ENCODE measurements at places on chromosomes 7 and 10.

DNA sequence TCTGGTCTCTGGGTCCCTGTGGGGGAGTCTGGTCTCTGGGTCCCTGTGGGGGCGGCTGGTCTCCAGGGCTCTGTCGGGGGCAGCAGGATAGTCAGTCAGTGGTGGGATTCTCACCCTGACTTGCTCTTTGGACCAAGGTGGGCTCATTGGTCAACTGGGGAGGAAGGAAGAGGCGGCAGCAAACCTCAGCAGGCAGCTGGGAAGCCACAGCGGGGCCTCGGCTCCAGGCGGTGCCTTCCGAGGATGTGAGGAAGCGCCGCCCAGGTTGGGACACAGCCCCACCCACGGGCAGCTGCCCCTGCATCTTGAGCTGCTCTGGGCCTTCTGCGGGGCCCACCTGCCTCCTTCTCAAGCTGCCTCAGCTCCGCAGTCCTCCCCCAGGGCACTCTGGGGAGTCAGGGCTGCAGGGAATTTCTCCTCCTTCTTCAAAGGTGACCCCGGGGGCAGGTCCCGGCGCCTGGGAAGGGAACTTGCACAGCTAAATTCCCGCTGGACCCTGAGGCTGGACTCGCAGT lies 20.4 kb upstream of the KNDC1 start:
- H3K27ac ChIP-seq, result no peak overlapping the region
- no peaks in the 10 kb centered on the region for H3K4me1 ChIP-seq
- DNase-seq, result no peak
- no peaks in the 10 kb centered on the region for H3K36me3 ChIP-seq
- H3K27me3 ChIP-seq, result peaks cover 36% of the 10 kb centered on the region
- H3K4me3 ChIP-seq, result no peak overlapping the region

- no peak for DNase-seq
- H3K4me3 ChIP-seq, result no peak overlapping the region
- H3K27me3 ChIP-seq, result no peaks in the 10 kb centered on the region
- no peak overlapping the region for H3K27ac ChIP-seq
- peaks cover 32% of the 10 kb centered on the region for H3K4me1 ChIP-seq
- H3K36me3 ChIP-seq, result no peaks in the 10 kb centered on the region
Observed at GRCh38 chr10:59908808-59909143, 2.4 kb upstream of the CCDC6 start.

DNA sequence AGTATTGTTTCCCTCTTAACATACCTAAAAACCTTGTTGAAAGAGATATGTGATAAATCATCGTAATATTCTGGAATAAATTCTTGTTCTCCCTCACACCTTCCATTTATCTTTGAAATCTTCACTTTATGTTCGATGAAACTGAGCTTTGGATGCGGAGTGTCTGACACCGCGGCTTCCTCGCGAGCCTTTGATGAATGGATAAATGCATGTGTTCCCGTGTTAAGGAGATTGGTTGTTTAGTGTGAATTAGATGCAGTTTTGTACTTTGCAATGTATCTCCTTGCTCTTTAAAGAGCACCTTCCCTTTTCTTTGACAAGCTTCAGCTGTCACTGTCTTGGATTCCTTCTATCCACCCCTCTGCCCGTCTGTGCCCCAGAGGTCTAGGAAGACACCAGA lies 138.1 kb downstream of the DOCK1 start:
- no peak overlapping the region for H3K4me3 ChIP-seq
- no peaks in the 10 kb centered on the region for H3K4me1 ChIP-seq
- no peak overlapping the region for H3K27ac ChIP-seq
- peaks cover 10% of the 10 kb centered on the region for H3K36me3 ChIP-seq
- no peaks in the 10 kb centered on the region for H3K27me3 ChIP-seq

DNA sequence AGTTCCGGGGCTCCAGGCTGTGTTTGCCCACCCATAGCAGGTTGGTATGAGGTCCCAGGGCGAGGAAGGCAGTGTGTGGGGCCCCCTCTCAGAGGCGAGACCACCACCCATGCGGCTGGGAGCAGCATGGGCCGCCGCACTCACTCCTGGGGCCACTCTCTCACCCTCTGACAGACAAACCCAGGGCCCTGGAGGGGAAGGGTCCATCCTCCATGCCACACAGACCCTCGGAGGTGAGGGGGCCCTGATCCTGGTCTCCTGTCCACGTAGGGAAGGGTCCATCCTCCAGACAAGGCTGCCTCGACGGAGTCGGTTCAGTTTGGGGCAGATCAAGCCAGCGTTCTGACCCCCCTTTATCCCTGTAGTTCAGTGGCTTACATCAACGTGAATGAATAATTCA lies 230.8 kb downstream of the ELFN1 start:
- H3K4me1 ChIP-seq, result no peaks in the 10 kb centered on the region
- H3K27me3 ChIP-seq, result no peaks in the 10 kb centered on the region
- no peak overlapping the region for H3K27ac ChIP-seq
- H3K4me3 ChIP-seq, result no peak overlapping the region
- DNase-seq, result no peak
- H3K36me3 ChIP-seq, result 0 out of 3 replicates have a peak, but pooled peaks cover 6% of the 10 kb centered on the region

GRCh38 chr10:107423903-107424302 lies 259.4 kb upstream of the SORCS1 start:
- no peaks in the 10 kb centered on the region for H3K27me3 ChIP-seq
- no peaks in the 10 kb centered on the region for H3K36me3 ChIP-seq
- no peak for DNase-seq
- no peaks in the 10 kb centered on the region for H3K4me1 ChIP-seq
- no peak overlapping the region for H3K4me3 ChIP-seq
- no peak overlapping the region for H3K27ac ChIP-seq

DNA sequence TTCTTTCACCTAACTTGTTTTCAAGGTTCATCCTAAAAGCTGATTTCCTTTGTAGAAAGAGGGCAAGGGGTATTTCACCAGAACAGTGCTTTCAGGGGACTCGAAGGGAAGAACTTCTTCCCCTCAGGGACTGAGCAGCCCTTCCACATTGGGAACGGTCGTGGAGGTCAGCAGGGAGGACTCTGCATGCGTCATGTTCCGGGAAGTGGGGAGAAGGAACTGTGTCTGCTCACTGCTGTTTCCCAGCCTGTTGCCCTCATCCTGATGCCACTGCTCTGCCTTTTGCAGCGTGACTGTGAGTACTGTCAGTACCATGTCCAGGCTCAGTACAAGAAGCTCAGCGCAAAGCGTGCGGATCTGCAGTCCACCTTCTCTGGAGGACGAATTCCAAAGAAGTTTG lies 27.2 kb downstream of the MCM10 start:
- H3K4me1 ChIP-seq, result no peaks in the 10 kb centered on the region
- H3K36me3 ChIP-seq, result peaks cover 8% of the 10 kb centered on the region
- H3K4me3 ChIP-seq, result no peak overlapping the region
- no peak overlapping the region for H3K27ac ChIP-seq
- no peak for DNase-seq

DNA sequence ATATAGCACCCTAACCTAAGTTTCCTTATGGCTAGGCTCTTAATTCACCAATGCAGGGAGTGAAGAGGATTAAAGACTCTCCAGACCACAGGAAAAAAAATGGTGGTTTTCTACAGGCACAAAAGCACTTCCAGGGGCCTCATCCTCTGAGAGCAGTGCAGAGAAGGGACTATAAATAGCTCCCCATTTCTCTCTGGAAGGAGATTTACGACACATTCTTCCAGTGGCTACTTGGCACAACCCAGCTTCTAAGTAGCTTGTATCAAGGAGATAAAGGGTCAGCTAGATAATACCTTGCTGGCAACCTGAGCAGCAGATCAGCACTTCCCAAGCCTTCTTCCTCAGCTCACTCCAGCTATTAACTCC lies 73.5 kb downstream of the CRPPA start:
- H3K36me3 ChIP-seq, result no peaks in the 10 kb centered on the region
- DNase-seq, result no peak
- no peak overlapping the region for H3K4me3 ChIP-seq
- H3K4me1 ChIP-seq, result no peaks in the 10 kb centered on the region
- H3K27ac ChIP-seq, result no peak overlapping the region

DNA sequence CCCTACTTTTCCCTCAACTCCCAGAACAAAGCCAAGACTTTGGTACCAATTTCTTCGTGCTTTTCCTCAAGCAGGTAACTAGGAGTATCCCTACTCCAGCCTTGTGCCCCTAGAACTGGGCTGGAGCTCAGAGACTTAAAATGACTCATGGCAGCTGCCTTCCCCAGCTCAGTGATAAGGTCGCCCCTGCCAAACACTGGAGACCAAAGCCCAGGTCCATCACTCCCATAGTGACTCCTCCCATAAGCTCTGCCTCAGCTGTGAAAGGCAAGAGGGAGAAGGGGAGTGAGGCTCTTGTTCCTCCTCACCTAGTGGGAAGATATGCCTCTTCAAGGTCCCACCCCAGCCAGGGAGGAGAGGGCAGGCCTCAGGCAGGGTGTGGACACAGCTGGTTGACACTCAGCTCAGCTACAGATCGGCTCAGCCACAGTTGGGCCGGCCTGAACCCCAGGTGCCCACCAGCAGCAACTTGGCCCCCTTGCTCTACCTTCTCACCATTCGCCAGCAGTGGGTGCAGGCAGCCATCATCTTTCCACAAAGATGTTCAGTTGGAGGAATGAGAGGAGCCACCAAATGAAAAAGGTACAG lies 13.8 kb upstream of the CYREN start:
- no peak overlapping the region for H3K4me3 ChIP-seq
- peaks cover 74% of the 10 kb centered on the region for H3K36me3 ChIP-seq
- DNase-seq, result no peak
- no peaks in the 10 kb centered on the region for H3K27me3 ChIP-seq
- H3K27ac ChIP-seq, result no peak overlapping the region

DNA sequence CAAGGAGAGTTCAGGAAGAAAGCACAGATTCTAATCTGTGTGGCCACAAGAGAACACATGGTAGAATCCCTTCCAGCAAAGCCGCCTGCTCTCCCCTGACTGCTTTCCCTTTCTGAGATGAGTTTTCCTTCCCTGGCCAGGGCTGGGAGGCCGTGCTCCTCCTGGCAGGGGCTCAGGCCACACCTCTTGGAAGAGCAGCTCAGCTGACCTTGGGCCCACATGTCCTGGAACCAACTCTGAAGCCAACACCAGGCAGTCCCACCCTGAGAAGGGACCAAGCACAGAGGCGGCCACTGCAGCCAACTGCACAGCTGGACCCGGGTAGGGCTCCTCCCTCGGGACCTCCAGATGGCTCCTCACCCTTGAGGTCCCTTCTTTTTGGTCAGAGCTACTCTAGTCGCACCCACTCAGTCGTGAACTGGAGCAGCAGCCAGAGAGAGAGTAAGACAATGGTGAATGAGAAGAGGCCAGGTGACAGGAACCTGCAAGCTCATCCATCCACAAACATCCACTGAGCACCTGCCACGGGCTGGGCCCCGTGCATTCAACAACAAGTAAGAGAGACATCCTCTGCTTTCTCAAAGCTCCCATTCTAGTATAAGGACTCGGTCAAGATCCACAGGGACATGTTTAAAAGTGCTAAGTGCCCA lies 40.3 kb downstream of the FAM53B start:
- H3K4me1 ChIP-seq, result peaks cover 20% of the 10 kb centered on the region
- DNase-seq, result no peak
- peaks cover 9% of the 10 kb centered on the region for H3K36me3 ChIP-seq
- no peaks in the 10 kb centered on the region for H3K27me3 ChIP-seq
- H3K4me3 ChIP-seq, result no peak overlapping the region

- no peak overlapping the region for H3K27ac ChIP-seq
- H3K4me3 ChIP-seq, result no peak overlapping the region
- H3K27me3 ChIP-seq, result peaks cover 8% of the 10 kb centered on the region
- no peaks in the 10 kb centered on the region for H3K36me3 ChIP-seq
- DNase-seq, result no peak
- no peaks in the 10 kb centered on the region for H3K4me1 ChIP-seq
Observed at GRCh38 chr10:7117806-7118674, 292.8 kb downstream of the SFMBT2 start.

DNA sequence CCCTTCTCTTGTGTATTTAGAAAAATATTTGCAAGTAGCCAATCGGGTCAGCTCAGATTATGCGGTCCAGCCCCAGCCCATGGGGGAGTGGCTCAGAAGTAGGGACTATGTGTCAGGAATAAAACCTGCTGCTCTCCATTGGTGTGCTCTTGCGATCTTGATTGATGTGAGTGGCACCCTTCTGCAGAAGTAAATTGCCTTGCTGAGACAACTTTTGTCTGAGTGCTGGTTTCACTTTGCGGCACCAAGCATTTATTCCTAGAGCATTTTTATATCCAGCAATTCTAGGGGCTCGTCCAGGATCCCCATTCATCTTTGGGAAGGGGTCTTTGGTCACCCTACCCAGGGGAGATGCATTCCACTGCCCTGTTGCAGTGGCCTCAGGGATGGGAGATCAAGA lies 26.1 kb upstream of the FAM221A start:
- H3K27ac ChIP-seq, result no peak overlapping the region
- H3K36me3 ChIP-seq, result no peaks in the 10 kb centered on the region
- peaks cover 3% of the 10 kb centered on the region for H3K27me3 ChIP-seq

DNA sequence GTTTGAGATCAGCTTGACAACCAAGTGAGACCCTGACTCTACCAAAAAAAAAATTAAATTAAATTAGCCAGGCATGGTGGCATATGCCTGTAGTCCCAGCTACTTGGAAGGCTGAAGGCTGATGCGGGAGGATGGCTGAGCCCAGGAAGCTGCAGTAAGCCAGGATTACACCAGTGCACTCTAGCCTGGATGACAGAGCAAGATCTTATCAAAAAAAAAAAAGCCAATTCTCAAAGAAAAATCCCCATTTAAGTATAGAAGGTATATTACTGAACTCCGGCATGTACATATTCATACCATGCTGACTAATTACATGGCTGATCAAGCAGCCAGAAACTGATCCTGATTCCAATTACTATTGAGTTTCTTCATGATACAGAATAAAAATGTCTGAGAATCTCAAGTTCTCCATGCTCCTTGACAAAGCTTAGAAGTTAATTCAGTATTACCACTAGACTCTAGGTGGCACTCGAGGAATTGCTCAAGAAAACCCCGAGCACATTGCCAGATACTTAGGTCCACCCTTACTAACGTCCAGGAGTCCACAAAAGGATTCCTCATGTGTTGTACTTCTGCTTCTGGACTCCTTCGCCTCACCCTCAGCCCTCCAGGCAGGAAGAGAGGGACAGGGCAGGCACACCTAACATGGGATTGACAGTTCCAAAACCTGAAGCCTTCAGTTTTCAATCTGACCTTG lies 148.9 kb downstream of the PARD3 start:
- no peak for DNase-seq
- peaks cover 10% of the 10 kb centered on the region for H3K4me1 ChIP-seq
- no peak overlapping the region for H3K27ac ChIP-seq
- no peaks in the 10 kb centered on the region for H3K27me3 ChIP-seq
- peaks cover 2% of the 10 kb centered on the region for H3K36me3 ChIP-seq
- H3K4me3 ChIP-seq, result no peak overlapping the region

GRCh38 chr10:87579563-87579962 lies 74.9 kb downstream of the MINPP1 start:
- H3K4me3 ChIP-seq, result no peak overlapping the region
- no peaks in the 10 kb centered on the region for H3K27me3 ChIP-seq
- DNase-seq, result no peak

Measured in HepG2 (cell line).